Mesendoderm (in vitro differentiated cells): ENCODE measurements at places on chromosomes 6 and 20.

DNA sequence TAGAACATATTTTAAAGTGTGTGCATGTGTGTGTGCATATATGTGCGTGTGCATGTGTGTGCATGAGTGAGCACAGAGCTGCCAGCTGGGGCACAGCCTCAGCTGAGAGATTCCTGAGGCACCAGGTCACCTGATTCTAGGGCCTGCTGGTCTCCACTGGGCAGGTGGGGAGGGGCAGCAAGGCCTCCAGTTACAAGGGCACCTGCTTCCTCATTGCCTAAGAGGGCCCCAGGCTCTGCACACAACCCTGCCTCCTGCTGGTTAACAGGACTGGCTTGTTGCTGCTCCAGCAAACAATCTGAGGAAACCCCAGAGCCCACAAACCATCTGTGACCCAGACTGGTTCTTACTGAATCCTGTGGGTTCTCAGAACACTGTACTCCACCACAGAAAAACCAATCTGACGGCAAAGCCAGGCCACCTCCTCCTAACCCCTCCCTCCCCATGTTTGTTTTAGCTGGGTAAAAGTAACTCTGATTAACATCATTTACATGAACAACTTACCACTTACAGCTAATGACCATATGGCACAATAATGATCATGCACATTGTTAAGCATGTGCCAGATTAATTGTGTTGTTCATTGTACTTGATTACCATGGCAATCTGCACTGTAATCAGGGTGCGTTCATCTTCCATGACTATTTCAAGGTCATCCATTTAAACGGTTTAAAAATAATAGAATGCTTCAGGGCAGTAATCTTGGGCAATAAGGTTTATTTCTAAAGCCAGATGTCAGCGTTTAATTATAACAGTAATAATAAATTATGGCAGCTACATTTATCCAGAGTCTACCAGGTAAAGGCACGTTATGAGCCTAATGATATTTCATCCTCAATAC lies 23.1 kb upstream of the UBE2J1 start:
- peak; percentile 97 for DNase-seq

DNA sequence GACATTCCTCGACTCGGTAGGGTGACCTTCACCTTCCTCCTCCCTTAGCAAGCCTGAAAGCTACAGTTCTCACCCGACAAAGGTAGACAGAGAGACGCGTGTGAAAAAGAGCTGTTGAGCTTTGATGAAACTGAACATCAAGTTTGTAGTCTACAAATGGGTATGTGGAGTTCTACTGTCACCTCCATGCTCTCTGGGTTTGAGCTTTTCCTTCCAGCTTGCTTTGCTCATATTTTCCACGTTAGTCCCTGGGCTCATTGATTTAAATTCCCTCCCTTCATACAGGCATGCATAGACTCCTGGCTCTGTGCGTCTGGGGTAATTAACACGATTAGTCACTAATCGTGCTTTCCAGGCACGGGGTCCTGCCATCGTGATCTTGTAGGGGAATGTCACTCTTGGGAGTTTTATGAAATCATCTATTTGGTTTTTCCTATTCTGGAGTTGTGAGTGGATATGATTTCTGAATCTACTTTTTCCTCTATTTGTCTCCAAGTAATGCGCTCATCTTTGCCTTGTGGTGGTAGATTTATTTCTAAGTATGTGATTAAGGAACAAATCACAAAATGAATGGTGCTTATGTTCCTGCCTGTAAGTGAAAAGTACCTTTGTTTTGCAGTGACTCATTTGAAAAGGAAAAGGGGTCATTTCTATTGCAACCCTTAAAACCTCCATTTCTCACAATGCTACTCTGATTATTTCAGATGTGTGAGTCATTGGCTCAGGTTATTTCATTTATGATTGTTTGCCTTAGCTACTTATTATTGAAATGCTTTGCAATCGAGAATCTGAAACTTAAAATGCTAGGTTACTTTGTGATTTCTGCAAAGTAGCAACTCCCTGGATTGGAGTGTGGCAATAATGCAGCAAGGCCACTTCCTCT lies 154.6 kb downstream of the ZDHHC14 start:
- DNase-seq, result no peak

DNA sequence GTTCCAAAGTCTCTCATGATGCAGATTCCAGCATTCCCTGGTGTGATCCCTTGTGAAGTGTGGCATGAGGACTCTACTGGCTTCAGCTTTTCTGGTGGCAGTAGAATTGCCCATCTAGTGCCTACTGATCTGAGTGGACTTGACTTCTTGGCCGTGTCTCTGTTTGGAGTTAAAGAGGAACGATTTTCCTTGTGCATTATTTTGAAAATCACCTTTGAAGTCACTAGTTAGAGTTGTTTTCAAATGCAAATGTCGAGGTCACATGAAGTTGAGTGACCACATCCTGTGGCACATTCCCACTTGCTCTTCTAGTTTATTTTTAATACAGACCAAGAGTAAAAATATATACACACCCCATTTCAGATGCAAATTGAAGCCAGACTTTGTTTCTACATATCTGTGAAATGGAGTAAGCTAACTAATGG lies 270.7 kb upstream of the TAB2 start:
- peak; percentile 20 for DNase-seq

- DNase-seq, result no peak
Measured at GRCh38 chr6:73742433-73742832, 46.4 kb downstream of the CD109 start.

- DNase-seq, result no peak
Measured at GRCh38 chr6:14040042-14040441, 77.5 kb upstream of the CD83 start.

DNA sequence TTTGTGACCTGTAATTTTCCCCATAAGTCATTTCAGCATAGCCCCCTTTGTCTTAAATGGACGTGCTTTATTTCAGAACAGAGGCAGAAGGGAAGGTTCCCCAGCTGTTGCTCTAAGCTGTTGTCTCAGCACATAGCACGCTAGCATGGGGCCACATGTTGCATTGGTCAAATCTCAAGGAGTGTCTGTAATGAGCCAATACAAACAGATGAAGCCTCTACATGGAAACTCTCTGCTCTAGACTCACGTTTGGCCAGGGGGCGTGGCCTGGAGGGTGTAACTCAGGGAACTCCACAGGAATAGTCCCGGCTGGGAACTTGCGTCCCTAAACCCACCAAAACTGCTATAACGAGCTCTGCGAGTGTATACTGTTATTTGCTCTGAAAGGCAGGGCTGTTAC lies 35.2 kb upstream of the SLC22A2 start:
- DNase-seq, result no peak

- no peak for DNase-seq
Measured at GRCh38 chr6:117233145-117233544, 32.2 kb upstream of the VGLL2 start.

DNA sequence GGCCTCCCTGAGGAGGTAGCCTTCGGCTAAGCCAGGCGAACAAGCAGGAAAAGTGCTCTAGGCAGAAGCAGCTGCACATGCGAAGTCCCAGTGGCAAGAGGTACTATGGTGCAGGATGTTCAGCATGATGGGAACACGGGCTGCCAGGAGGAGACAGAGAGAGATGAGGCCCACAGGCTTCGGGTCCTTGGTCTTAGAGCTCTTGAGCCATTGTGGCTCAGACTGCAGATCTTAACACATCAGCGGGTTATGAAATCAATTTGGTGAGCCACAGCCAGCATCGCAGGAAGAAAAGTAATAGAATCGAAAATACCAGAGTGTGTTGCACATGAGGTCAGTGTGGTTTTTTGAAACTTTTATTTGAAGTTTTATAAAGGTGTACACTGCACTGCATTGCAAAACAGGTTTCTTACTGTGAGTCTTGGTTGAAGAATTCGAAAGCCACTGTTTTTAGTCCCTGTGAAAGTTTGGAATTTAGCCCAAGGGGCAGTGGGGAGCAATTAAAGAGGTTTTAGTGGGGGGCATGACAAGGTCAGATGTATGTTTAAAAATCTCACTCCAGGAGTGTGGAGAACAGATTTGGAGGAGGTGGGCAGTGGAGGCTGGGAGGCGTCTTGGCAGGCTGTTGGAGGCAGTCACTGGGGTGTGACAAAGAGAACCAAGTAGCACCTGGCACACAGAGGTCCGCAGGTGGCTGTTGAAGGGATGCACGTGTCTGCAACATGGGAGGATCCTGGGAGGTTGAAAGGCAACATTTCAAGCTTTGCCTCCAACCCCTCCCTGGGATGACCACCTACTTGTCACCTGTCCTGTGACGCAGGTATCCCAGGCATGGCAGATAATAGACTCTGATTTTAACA lies 69.3 kb downstream of the EYA2 start:
- DNase-seq, result no peak

DNA sequence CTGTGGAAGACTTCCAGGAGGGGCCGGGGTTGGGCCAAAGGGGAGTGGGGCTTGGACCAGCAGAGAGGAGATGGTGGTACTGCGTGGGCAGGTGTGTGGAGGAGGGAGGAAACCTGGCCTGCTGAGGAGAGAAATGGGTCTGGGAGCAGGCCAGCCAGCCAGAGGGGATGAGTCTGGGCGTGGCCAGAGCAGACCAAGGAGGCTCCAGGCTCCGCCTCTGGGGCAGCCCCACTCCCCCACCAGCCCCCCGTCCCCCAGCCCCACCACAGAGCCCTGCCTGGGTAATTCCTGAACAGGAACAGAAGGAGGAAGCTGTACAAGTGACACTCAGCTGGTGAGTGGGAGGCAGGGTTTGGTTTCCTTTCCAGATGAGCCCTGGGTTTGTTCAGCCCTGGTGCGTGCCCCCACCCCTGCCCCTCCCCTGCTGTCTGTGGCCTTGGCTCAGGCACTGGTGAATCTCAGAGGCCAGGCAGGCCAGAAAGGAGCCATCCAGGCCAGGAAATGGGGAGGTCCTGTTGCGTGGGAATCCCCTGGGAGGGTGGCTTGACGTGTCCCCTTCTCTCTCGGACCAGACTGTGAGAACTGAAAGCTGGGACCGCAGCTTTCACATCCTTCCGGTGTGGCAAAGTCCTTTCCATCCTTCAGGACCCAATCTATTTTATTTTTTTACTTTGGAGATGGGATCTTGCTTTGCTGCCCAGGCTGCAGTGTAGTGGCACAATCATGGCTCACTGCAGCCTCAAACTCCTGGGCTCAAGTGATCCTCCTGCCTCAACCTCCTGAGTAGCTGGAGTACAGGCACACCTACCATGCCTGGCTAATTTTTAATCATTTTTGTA lies 9.4 kb upstream of the SRC start:
- no peak for DNase-seq

DNA sequence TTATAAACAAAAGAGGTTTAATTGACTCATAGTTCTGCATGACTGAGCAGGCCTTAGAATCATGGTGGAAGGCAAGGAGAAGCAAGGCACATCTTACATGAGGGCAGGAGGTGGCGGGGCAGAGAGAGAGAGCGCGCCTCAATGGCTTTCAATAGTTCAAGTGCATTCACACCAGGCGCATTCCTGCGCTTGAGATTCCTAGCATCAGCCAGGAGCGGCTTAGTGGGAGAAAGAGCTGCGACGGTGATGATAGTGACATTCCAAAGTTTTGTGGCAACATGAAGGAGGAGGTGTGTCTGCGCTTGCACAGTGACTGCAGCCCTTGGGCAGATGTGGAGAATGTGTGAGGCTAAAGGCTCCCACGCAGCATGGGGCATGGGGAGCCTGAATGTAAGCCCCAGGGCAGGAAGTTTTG lies 25.0 kb upstream of the EMILIN3 start:
- DNase-seq, result peak; percentile 90

DNA sequence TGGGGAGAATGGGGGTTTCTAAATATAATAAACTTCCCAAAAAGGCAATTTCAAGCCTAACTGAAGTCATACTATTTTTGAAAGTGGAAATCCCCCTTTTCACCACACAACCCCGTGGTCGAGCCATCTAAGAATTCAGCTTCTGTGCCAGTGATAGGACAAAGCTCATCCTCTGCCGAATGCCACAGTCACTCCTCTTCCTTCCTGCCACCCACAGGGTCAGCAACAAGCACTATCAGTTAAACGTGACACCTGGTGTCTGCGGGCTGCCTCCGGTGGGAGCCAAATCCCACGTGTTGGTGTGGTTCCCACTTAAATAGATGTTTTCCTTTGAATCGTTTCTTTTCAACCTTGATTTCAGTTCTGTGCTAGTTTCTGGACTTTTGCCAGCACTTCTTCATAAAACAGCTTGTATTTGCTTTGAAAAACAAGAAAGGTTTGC lies 60.7 kb downstream of the TNFAIP3 start:
- peak; percentile 26 for DNase-seq
